ENCODE measurements at places on chromosomes 3 and 15.
A peak's percentile ranks its signal among the peaks of the same experiment; 100 is the strongest.

GRCh38 chr3:9721700-9722060 lies 9.9 kb upstream of the BRPF1 start:
- no peak for DNase-seq

GRCh38 chr3:169389925-169390253 lies 273.6 kb downstream of the MECOM start:
- DNase-seq: no peak

- no peak for DNase-seq
These were observed 22.7 kb downstream of the SSUH2 start for GRCh38 chr3:8621872-8622271.

GRCh38 chr3:5058471-5058951 lies 63.6 kb upstream of the ARL8B start:
- no peak for DNase-seq

DNA sequence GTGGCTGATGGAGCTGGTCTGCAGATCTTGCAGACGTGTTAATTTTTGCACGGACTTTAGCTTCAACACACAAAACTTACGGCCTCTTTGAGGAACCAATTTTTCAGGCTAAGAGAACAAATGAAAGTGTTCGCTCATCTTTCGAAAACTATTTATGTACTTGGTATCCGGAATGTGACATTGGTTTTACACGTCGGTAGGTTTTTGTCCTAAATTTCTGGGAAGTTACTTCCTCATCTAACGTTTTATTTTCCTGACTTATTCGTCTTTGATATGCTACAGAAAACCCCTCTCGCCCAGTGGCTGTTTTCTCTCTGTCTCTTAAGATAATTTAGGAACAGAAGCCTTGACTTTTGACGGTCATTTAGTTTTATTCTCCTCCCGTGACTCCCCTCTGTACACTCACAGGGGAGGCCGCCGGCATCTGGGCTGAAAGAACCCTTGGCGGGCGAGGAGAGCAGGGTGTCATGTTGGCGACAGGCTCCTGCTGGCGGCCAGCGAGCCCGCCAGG lies 834 bp upstream of the GREM1 start:
- DNase-seq: peak; percentile 24

DNA sequence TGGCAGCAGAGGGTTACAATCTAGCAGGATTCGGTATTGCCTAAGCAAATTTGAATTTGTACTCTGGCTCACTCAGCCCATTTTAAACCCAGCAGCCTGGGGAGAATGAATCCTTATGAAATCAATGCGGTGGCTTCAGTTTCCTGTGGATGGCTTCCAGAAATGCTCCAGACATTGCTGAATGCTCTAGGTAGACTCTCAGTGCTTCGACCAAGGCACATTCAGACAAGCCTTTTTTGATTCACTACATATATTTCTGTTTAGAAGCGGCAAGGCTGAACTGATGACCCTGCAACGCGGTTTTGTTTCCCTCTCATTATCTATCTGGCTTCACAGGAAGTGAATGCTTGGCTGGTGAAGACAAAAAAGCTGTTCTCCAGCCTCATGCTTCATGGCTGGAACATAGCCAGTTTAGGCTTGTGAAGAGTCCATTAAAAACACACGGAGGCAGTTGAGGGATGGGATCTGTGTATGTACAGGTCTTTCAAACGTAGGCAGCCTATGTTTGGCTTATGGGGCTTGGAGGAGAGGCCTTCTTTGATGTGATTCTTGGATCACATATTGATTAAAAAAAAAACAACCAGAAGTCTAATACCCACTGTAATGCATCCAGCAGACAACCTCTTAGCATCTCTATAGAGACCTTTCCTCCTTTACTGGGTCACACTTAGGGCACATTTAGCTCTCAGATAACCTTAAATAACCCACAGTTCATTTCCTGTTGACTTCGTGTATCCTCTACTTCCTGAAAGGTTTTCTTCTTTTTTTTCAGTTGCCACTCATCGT lies 400.2 kb upstream of the TBL1XR1 start:
- peak; percentile 23 for DNase-seq

GRCh38 chr3:65265942-65266590 lies 578.3 kb upstream of the ADAMTS9 start:
- DNase-seq: no peak
